Naive thymus-derived CD4-positive, alpha-beta T cell (primary cell): ENCODE measurements at places on chromosomes 6 and 20. TPM values are rescaled to one million over a fixed set of nuclear protein-coding genes. Genes with fewer than 3 reads are reported as not detected.

SLC17A9 gene
- total RNA-seq: 3.4 TPM

DNA sequence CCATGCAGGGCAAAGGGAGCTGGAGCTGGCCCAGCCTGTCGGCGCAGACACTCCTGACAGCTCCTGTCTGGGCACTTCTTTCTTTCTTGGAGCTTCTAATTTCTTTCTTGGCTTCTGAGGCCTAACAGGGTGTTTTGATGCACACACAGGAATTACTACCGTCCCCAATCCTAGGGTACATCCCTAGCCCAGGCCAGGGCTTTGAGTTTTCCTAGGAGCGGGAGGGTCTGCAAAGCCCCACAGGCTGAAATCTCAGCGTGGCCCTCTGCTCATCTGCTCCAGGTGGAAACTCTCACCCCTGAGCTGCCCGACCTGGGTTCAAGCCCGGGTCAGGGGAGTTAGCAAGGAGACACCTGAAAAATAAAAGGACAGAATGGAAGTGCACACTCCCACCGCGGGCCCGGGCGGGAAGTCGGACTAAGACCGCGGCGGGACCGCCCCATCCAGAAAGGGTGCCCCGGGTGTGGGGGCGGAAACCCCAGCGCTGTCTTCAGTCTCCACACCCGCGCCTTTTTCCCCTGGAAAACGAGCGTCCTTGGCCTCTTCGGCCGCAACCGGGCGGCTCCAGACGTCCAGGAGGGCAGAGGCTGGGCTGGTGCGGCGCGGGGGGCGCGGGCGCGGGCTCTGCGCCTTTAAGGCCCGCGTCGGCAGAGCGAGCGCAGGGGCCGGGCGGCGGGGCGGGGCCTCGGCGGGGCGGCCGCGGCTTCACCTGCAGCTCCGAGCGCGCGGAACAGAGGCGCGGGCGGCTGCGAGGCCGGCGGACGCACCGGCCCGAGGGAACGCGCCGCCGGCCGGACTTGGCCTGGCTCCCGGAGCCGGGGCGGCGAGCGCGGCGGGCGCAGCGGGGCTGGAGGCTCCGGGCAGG, at the start of gene CDH4:
Gene CDH4 (plus strand): TSS at position 733 of the 865 bp plus-strand sequence.
- no peaks in the 10 kb centered on the region for H3K36me3 ChIP-seq
- H3K4me1 ChIP-seq: no peaks in the 10 kb centered on the region
- DNase-seq: no peak
- no peaks in the 10 kb centered on the region for H3K27me3 ChIP-seq
- no peak within 1 kb of the TSS for H3K27ac ChIP-seq

DNA sequence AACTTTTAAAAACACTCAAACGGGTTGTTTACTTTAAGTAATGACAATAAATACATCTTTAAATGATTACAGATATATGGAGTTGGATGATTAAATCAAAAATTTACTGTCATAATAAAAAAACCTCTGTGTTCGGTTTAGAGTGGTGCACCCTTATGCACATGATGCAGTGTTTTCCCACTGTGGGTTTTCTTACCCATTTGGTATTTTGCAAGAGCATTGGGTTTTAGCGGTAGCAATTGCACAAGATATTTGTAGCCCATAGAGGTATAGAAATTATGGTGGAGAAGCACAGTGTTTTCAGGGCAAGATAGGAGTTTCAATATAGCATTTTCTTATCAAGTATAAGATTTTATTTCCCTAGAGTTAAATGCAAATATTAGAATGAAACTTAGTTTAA, 410.8 kb upstream of the PLCB4 start:
- H3K4me1 ChIP-seq: no peaks in the 10 kb centered on the region
- no peaks in the 10 kb centered on the region for H3K36me3 ChIP-seq
- DNase-seq: no peak

DNA sequence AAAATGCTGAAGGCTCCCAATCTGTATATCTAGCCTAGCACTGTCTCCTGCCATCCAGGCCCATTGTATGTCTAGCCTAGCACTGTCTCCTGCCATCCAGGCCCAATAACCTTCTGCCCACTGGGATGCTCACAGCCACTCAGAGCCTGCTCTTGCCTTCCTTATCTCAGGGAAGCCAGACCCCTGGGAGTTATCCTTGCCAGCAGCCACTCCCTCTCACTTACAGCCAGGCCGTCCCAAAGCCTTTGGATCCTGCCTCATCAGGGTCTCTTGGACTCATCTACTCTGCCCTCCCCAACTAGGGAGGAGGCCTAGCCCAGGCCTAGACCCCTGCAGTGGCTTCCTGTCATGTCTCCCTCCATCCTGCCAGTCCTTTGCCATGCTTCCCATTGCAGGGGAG, 37.3 kb downstream of the KIF3B start:
- no peak for DNase-seq
- no peak overlapping the region for H3K27ac ChIP-seq
- H3K36me3 ChIP-seq: no peaks in the 10 kb centered on the region
- H3K27me3 ChIP-seq: no peaks in the 10 kb centered on the region
